ENCODE measurements at places on chromosomes 1 and 21. TPM values are rescaled to one million over a fixed set of nuclear protein-coding genes. Genes with fewer than 3 reads are reported as not detected.

DHDDS gene
- 43.0 TPM for total RNA-seq

MRAP gene
- not detected for total RNA-seq

SEC16B gene
- 0.67 TPM for total RNA-seq

ACP6 gene
- 25.9 TPM for total RNA-seq

AMY1B gene
- not detected for total RNA-seq

CR2 gene
- not detected for total RNA-seq

DNA sequence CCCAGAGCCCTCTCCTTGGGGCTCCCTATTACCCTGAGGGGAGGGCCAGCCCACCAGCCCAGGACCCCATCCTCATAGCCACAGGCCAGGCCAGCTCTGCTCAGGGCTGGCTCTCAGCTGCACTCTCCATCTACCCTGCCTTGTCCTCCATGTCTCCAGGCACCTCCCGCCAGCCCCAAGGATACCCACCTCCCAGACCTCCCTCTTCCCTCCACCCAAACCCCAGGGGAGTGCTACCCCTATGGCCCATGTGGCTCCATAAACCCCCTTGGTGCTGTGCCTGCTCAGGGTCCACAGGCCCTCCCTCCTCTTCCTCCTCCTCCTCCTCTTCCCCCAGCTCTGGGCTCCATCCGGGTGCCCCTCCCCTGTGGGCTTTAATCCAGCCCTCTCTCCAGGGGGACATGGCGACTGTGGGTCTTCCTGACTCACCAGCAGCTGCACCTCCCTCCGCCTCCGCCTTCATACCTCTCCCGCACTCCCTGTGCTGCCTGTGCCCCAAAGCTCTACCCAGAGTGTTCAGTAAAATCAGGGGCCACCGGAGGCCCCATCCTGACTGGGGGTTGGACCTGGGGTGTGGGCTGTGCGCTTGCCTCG lies 9.1 kb downstream of the YBEY start:
- peak; percentile 28 for DNase-seq

- DNase-seq: no peak
These were observed 10.2 kb downstream of the OSCP1 start for GRCh38 chr1:36440044-36440443.

GRCh38 chr1:210920258-210920657 lies 213.7 kb downstream of the KCNH1 start:
- no peak for DNase-seq

DNA sequence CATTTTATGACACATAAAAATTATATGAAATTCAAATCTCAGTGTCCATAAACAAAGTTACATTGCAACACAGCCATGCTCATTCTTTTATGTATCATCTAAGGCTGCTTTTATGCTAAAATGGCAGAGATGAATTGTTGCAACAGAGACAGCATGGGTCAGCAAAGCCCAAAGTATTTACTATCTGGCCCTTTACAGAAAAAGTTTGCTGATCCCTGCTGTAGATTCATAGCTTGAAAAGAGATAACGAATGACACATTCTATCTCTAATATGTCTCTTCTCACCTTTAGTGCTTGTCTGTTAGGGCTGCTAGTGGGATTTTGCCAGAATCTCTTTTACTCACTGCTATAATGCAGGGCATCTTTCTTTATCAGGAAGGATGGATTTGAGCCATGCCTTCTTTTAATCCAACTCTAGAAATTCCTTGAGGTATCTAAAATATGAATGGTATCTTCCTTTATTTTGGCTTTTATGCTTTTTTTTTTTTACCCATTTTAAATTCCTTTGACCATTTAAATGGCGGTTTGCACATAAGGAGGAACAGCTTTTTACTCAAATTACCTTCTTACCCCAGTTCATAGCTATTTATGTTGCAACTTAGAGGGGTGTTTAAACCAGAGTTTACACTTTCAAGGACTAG lies 598.2 kb downstream of the PLPP3 start:
- no peak for DNase-seq

DNA sequence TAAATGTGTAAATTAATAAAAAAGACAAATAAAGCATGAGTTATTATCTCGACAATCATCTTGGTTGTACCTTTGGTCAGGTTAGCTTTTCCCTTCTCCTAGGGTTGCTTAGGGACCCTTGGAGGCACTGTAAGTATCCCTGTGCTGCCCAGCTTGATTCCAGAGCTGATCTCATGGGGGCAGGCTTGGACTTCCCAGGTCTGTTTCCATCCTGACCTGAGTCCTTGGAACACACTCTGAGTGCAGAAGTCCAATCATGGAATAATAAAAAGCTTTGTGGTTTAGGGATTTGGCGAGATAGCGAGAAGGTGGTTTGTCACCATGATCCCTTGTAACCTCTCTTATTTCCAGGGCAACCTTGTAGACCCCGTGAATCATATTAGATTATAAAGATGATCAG lies 18.7 kb upstream of the PAPPA2 start:
- no peak for DNase-seq

- DNase-seq: no peak
These were observed 17.6 kb downstream of the GALNT2 start for GRCh38 chr1:230084408-230085177.

GRCh38 chr1:86788300-86789206 lies 84.2 kb downstream of the SH3GLB1 start:
- no peak for DNase-seq

DNA sequence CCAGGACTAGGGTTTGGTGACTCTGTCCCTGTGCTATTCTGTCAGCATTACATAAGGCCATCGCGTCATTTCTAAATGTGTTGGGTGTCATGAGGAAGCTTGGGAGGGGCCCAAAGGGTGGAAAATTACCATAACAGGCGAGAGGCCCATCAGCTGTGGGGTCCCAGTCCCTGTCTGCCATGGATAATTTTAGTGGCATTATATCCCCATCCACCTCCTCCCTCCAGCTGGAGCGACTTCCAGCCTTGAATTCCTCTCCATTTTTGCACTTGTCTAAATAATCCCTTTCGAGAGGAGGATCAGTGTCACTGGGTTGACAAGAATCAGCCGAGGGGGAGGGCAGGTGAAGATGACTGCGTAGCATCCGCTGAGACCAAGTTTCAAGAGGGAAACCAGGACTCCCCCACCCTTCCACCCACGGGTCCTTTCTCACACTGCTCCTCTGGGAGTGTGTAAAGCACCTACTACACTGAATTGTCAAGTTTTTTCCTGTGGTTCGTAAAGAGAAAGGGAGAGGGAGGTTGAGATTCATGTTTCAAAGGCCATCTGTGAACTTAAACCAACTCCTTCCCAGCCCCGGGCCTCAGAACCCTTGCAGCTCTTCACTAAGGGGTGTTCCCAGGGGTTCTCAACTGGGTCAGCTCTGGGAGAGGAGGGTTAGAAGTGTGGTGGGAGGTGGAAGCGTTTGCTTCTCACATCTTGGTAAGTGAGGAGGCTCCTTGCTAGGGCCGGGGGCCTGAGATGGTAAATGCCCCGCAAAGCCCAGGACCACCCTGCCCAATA lies 29.2 kb downstream of the VASH2 start:
- no peak for DNase-seq

DNA sequence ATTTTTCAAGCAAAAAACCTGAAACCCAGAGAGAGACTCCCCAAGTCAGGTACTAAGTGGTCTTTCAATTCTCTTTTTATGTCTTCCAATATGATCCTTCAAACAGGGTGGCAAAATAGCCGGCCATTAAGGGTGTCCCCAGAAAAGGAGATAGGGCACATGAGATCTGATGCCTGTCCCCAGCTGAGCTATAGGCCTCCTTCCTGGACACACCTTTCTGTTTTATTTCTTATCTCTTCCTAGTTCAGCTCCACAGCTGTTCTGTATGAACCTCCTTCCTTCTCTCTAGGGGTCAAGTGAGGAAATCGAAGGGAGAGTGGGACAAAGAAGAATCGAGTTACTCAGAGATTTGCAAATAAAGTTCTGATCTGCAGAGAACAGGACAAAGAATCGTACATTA lies 112.4 kb upstream of the ATP1A1 start:
- DNase-seq: no peak

GRCh38 chr1:15146971-15147376 lies 6.6 kb upstream of the TMEM51 start:
- DNase-seq: no peak

GRCh38 chr1:68551459-68551858 lies 54.6 kb upstream of the DEPDC1 start:
- no peak for DNase-seq

DNA sequence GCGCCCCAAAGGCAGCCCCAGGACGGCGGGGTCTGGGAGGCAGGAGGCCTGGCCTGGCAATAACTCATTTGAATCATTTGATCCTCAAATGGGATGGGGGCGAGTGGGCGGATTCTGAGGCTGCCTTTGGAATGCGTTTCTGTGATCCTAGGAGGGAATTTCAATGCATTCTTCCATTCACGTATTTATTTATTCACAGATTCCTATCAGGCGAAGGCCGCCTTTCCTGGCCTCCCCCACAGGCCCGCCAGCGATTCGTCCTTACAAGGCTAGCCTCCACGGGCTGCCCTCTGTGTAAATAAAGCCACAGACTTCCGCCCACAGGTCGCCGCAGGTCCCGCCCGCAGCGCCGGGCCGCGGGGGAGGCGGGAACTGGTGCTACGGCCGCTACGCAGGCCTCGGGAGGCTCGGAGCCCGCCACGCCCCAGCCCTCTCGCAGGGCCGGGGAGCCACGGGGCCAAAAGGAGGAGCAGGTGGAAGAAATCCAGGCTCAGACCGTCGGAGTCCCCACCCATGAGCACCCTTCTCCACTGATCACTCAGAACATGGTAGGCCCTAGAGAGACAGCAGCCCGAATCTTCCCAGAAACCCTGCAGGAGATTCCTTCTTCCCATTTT lies 31.3 kb upstream of the JUN start:
- peak; percentile 52 for DNase-seq

GRCh38 chr1:54199151-54199764 lies 572 bp downstream of the CYB5RL start:
- no peak for DNase-seq

DNA sequence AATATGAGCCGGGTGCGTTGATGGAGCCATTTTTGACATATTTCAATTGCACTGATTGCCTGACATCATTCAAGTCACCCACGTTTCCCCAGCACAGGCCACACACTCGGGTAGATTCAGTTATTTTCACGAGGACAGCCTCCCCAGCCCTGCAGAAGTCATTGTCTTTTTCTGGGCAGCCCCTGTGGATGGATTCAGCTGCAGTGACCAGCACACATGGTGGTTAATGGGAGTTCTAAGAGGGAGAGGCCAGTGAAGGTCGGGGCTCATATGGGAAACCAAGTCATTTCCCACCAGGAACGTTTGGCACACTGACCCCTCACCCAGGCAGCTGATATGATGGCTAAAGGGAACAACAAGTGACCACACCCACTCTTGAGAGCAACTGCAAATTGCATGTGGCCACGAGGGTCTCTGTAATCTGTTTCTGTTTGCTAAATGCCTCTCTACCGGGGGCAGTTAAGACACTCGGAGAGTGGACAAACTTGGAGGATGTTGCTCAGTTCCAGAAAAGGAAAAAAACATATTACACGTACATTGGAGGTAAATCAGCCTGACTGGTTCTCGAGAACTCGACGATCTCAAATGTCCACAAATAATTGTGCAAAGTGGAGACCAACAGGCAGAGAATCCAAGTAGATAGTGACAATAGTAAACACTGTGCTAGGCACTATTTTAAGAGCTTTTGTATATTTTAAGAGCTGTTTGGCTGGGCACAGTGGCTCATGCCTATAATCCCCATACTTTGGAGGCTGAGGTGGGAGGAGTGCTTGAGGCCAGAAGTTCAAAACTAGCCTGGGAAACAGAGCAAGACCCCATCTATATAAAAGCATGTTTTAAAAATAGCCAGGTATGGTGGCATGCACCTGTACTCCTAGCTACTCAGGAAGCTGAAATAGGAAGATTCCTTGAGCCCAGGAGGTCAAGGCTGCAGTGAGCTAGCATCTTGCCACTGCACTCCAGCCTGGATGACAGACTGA lies 167.2 kb upstream of the IRF2BP2 start:
- DNase-seq: peak; percentile 10

- no peak for DNase-seq
These were observed 112.1 kb downstream of the RUNX1 start for GRCh38 chr21:34936883-34937563.

DNA sequence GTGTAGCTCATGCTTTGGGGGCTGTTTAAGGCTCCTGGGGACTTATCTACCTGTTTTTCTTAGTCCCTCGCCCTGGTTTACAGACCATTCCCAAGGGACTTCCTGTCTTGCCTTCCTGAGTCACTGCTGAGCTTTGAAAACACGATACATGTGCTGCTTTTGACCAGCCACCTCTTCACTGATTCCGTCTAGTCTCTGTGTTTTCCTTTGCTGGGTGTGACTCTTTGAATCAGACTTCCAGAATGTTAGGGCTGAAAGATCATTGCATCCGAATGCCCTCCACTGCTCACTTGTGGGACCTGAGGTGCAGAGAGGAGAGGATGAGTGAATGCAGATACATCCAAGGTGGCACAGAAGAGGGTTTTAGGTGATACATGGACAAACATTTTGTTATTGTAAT lies 35.4 kb upstream of the CITED4 start:
- DNase-seq: no peak

DNA sequence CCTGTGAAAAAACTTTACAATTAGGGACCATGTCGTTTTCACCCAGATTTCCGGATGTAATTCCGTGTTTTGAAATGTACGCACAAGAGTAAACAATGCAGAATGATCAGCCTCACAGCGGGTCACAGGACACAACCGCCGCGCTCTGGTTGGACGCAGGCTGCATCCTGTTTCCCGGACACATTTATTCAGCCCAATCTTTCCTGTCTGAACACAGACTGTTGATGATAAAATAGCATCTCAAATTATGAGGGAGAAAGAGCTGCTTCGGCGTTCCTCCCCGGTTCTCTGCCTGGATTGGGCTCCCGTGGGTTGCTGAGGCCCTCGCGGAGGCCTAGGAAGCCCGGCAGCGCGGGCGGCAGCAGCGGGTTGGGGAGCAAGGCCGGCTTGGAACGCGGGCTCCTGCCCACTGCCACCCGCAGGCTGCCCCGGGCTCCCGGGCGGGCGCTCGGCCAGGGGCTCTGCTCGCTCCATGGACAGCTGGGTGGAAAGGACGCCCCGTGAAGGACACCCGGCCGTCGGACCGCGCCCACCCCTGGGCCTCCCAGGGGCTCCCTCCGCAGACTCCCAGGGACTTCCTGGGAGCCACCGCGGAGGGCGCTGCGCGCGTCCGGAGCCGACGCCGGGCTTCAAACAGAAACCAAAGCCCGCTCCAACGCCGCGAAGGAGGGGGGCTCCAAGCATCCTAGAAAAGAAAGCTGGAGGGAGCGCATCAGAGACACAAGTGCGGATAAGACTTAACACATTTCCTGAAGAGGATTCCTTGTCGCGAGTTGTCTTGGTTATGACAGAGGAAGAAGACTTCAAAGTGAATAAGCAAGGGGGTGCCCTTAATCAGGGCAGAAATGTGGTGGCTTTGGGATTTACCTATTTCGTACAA lies 122.3 kb downstream of the ESRRG start:
- peak; percentile 85 for DNase-seq

- DNase-seq: no peak
These were observed 10.5 kb downstream of the PADI3 start for GRCh38 chr1:17259233-17259873.

GRCh38 chr1:10353693-10354092 lies 45.2 kb upstream of the PGD start:
- DNase-seq: no peak

- DNase-seq: no peak
These were observed 23.5 kb downstream of the MIA3 start for GRCh38 chr1:222641269-222641948.

All from neural progenitor cell (in vitro differentiated cells).